GM04504 (cell line): ENCODE measurements at places on chromosomes 6 and 20.
A peak's percentile ranks its signal among the peaks of the same experiment; 100 is the strongest.

GRCh38 chr20:1857466-1857865 lies 37.7 kb upstream of the SIRPA start:
- DNase-seq: no peak

- no peak for DNase-seq
Measured at GRCh38 chr6:111114087-111114443, 26.8 kb downstream of the SLC16A10 start.

DNA sequence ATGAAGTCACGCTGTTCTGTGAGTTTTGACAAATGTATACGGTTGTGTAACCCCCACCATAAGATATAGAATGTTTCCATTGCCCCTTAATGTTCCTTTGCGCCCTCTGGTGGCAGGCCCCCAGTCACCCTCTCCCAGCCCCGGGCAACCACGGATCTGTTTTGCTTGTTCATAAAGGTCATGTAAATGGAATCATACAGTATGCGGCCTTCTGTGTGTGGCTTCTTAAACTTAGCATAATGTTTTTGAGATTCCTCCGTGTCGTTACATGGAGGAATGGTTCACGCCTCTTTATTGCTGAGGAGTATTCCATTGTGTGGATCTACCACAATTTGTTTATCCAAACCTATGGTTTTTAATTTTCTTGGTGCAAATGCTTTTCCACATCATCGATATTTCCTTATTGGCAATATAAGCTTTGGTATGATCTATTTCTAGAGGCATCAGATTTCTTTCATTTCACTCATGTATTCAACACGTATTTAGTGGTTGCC lies 28.4 kb downstream of the LYRM2 start:
- DNase-seq: peak; percentile 3

- peak; percentile 68 for DNase-seq
Measured at GRCh38 chr20:51563486-51564332, 21.2 kb upstream of the NFATC2 start.

GRCh38 chr6:86193821-86194220 lies 551.1 kb upstream of the SYNCRIP start:
- DNase-seq: no peak

DNA sequence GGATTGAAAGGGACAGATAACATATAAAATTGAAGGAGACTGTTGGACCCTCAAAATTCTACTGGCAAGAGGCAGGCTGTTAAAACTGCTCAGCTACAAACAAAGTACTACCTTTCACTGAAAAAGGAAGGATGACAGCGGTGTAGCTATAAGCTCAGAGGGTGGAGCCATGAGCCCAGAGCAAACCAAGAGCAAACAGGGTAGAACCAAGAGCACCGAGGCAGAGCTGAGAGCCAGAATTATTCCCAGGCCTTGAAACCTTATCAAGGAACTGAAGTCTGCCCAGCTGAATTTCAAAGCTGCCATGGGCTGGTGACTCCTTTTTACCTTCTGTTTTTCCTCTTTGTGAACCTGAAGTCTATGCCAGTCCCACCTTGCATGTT lies 74.7 kb upstream of the SLC4A11 start:
- DNase-seq: no peak

GRCh38 chr6:147131532-147132128 lies 72.6 kb upstream of the STXBP5 start:
- DNase-seq: no peak

DNA sequence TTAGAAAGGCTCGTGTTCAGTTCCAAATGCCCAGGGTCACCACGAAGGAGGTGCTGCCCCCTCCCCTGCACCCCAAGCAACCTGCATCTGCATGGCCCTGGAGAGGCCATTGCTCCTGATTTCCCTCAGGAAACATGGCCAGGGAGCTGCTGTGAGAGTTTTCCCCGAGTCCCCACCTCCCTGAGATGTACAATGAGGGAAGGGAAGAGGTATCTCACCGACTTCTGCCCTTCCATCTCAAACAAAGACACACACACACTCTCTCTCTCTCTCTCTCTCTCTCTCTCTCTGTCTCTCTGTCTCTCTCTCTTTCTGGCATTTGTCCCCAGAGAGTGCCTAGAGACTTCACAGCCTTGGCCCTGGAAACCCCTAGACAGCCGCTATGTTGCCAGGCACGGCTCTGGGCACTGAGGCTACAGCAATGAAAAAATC lies 120.4 kb downstream of the MRPL14 start:
- no peak for DNase-seq
